A172 (cell line): ENCODE measurements at places on chromosomes 3 and 15. TPM values are rescaled to one million over a fixed set of nuclear protein-coding genes. Genes with fewer than 3 reads are reported as not detected.

GRCh38 chr3:174858353-174858752 lies 781 bp upstream of the NAALADL2 start:
- DNase-seq, result no peak

DNA sequence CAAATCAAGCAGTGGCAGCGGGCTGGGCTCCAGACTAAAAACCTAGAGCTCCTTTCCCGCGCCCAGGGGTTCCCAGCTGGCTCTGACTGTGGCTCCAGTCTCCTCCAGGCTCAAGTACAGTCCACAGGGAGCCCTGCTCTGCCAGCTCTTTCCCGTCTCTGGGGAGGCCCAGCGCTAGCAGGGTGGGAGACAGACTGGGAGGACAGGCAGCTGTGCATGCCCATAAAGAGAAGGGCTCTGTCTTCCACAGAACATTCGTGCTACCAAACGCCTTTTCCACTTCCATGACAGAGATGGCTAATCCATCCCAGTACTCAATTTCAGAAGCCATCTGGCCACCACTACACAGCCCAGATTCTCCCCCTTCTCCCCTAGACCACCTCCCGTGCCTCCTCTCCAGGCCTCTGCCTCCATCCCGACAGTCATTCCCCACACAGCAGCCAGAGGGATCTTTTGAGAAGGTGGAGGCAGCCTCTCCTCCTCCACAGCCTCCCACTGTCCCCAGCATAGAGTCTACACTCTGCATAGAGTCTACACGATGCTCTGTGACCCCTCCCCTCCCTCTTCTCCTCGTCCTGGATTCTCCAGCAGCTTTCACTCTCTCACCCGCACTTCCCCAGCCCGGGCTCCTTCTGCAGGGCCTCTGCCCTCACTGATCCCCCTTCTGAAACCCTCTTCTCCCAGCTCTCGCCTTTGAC lies 6.8 kb upstream of the DUSP7 start:
- DNase-seq, result no peak

DNA sequence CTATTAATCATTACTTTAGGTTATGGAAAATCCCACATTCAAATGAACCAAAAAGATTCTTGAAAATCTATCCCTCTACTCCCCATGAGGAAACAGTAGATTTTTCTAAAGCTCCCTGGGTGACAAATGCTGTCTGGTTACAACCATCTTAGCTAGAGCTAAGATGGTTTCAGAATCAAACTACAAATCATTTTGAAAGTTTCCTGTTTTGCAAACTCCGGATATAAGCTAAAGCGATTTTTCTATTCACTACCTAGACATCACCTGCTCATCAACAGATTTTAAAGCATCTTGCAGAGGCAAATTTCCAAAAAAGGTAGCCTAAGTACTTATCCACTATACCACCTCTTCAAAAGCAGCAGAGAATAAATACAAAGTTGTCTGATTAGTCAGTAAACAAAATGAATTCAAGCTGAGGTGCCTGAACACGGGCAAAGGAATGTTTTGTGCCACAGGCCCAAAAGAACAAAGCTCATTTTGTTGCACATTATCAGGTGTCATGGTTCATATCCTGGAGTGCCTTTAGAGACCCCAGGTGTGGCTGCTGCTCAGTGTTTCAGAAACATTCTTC lies 204.9 kb downstream of the TNIK start:
- DNase-seq, result no peak

ZNF80 gene
- not detected in 2 replicates for total RNA-seq

MORC1 gene
- total RNA-seq, result not detected in 2 replicates

DNA sequence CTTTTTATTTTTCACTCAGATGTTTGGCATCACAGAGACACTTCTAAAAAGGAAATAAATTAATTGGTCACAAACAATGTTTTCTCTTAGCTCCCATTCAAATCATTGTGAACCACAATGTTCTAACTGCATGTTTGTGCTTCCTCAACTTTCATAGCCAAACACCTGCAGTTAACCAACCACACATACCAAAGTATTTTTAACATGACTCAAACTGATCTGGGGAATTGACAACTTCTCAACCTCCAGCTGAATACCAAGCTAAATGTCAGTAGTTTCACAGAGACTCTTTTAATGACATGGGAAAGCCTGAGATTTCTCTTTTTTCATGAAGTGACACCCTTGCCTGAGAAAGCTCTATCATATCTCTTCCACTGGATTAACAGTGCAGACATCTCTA lies 217.9 kb upstream of the MME start:
- DNase-seq, result peak; percentile 53

DNA sequence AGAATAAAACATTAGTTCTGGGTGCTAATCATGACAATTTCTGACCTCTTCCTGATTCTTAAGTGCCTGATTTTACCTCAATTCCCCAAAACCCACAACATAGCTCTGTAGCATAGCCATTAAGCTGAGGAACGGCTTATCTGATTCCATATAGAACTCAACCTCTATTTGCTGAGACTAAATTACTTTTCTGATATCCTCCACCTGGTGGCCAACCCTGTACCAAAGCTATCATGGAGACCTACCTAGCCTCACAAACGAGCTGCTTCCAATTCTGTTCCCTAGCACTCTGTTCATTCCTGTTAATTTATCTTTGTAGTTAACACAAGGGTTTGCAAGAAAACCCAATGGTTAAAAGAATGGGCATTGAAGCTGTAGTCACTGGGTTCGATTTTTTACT lies 245.2 kb downstream of the PLOD2 start:
- no peak for DNase-seq

DNA sequence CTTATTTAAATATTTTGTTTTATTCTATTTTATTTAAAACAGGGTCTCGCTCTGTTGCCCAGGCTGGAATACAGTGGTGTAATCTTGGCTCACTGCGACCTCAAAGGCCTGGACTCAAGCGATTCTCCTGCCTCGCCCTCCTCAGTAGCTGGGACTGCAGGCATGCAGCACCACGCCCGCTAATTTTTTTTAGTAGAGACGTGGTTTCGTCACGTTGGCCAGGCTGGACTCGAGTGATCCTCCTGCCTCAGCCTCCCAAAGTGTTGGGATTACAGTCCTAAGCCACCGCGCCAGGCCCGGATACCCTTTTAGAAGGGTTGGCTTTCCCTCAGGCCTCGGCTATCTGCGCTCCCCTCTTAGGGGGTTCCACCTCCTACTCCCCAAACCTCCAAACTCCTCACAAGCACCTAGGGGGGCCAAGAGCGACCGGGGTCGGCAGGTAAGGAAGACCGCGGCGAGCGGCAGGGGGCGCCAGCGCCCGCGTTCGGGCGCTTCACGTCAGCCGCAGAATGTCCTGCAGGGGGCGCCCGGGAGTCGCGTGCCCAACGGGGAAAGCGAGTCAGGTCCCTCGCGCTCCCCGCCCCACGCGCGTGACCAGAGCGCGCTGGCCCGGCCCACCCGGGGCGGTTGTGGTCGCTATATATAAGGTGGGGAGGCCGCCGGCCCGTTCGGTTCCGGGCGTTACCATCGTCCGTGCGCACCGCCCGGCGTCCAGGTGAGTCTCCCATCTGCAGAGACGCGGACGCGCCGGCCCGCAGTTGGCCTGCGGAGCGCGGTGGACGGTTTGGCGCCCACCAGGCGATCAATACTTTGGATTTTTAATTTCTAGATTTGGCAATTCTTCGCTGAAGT lies 51.8 kb upstream of the GATM start:
- no peak for DNase-seq

DNA sequence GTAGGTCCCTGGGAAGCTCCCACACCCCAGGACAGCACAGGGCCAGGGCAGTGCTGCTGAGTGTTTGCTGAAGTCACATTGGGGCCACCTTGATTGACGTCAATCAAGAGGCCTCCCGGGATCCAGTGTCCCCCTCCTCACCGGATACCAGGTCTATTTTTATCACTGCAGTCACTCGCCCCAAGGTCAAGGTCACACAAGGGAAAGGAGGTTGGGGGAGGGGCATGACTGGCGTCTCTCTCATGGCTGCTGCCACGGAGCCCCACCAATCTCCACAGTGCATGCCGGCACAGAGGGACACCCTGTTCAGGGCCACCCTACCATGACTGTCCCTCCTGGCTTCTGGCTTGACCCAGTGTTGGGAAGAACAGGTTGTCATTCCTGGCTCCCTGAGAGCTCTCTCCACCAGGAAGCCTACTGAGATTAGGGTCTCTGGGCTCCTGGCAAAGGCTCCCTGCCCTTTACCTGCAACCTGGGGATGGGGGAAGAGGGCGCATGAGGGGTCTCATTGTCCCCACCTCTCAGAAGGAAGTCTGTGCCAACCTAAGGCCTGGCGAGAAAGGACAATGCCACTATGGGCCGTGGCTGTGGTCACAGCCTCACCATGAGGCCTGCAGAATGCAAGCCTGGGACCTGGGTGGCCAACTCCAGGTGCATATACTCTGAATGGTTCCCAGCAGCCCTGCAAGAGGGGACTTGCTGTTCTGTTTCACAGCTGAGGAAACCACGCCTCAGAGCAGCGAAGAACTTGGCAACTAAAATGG lies 1.5 kb downstream of the MYL3 start:
- DNase-seq, result no peak

DNA sequence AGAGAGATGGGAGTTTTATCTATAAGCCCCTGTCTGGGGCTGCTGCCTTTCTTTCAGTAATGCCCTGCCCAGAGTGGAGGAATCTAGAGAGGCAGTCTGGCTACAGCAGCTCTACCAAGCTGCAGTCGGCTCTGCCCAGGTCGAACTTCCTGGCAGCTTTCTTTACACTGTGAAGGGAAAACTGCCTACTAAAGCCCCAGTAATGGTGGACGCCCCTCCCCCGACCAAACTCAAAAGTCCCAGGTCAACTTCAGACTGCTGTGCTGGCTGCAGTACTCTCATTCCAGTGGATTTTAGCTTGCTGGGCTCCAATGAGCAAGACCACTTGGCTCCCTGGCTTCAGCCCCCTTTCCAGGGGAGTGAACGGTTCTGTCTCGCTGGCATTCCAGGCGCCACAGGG lies 65.9 kb upstream of the RARB start:
- DNase-seq, result no peak

GRCh38 chr3:134809427-134810051 lies 14.5 kb downstream of the EPHB1 start:
- no peak for DNase-seq

SLC12A1 gene
- not detected in 2 replicates for total RNA-seq

GRCh38 chr3:100002599-100003350 lies 111.5 kb downstream of the FILIP1L start:
- peak; percentile 98 for DNase-seq

DNA sequence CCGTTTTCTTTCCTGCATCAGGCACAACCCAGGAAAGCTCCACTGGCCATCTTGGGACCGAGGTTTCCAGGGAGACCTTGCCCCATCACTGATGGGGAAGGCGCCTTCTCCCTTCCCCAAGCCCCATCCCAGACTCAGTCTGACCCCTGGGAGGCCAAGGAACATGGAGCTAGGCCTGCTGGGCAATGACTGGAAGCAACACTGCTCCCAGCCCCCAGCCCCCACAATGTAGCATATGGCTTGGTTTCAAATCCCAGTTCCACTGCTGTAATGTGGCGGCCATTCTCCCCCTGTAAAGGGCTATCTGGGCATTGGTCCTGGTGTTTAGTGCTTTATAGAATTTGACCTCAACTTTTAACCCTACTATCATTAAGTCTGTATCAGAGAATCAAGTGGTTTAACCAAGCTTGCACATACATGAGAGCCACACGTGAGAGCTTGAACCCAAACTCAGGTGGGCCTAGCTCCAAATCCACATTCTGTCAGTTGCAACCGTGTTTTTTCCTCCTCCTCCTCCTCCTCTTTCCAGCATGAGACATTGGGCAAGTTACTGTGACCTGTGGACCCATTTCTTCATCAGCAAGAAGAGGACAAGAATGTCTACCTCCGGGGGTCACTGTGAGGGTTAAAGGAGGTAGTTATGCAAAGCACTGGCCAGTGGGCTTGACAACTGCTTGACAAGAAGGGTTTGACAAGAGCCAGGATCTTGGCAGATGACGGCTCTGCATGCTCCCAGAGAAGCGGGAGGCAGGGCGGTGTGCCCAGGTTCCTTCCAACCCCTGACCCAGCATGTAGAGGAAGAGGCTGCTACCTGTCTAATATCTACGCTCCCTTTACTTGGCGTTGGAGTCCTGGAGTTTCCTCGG lies 37.4 kb downstream of the KLHL25 start:
- DNase-seq, result no peak

- DNase-seq, result no peak
Observed at GRCh38 chr3:176378789-176379188, 818.5 kb downstream of the TBL1XR1 start.

CACNA1D gene
- total RNA-seq, result 0.05 TPM in 1 of 2 replicates, not detected in the other

FBXL22 gene
- not detected in 2 replicates for total RNA-seq

DNA sequence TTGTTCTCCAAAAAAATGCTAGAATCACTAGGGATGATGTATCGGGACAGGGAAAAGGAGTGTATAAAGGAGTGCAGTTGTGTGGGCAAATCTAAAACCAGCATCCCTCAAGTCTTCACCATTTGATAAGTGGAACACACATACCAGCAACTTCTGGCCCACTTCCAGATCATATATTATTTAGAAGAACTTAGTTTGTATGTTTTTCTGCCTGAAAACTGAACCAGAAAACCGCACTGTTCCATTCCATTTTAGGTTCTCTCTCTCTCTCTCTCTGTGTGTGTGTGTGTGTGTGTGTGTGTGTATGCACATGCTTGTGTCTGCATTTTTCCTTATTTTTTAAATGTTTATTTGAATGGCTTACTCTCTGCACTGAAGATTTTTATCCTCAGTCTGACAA lies 93.5 kb downstream of the SERPINI1 start:
- DNase-seq, result no peak

LDHAL6B gene
- not detected in 2 replicates for total RNA-seq

GRCh38 chr15:80464951-80465625 lies 60.9 kb downstream of the ARNT2 start:
- no peak for DNase-seq

- peak; percentile 17 for DNase-seq
Observed at GRCh38 chr3:41199866-41200668, 762 bp downstream of the CTNNB1 start.

GASK1A gene
- not detected in 2 replicates for total RNA-seq

GRCh38 chr3:195140816-195141793 lies 129.9 kb downstream of the XXYLT1 start:
- no peak for DNase-seq
